NCI-H524 treated with DMSO at 0.1 percent for 48 hours (cell line): ENCODE measurements at places on chromosomes 5 and 9.

GRCh38 chr5:72991394-72991793 lies 35.6 kb downstream of the FCHO2 start:
- DNase-seq, result no peak

DNA sequence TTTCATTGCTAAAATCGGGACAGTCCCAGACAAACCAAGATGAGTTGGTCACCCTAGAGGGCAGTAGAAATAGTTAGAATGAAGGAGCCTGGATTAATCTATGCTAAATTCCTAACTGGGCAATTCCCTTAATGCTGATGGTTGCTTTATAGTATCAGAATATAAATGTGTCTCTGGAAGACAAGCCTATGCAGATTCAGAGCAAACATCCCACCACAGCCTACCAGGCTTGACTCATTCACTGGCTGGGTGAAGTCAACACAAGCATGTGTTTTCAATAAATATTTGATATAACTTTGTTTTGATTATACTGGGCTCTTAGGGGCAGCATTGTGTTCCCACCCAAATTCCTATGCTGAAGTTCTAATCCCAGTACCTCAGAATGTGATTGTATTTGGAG lies 79.3 kb downstream of the RMI1 start:
- DNase-seq, result no peak

GRCh38 chr9:68802525-68803015 lies 97.5 kb downstream of the PIP5K1B start:
- DNase-seq, result no peak

DNA sequence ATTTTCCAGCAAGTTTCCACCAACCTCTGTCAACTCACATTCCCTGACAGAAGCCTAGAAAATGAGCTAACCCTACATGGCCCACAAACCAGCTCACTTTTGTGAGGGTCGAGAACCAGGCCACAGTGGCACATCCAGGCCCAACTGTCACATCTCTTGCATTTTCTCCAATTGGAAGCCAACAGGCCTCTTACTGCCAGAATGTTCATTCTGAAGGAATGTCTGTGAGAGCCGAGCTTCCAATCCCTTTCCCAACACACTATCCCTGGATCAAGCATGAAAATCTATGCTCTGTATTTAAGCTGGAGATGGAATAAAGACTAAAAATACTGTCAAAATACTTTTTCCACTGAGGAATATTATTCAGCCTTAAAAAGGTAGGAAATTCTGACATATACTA lies 20.0 kb downstream of the MARCHF3 start:
- DNase-seq, result no peak

- no peak for DNase-seq
Observed at GRCh38 chr9:9973062-9973461, 639.7 kb downstream of the PTPRD start.
